ENCODE measurements at places on chromosomes 6 and 20.

GRCh38 chr6:42974919-42975505, 4.0 kb downstream of the PEX6 start:
- DNase-seq = no peak

DNA sequence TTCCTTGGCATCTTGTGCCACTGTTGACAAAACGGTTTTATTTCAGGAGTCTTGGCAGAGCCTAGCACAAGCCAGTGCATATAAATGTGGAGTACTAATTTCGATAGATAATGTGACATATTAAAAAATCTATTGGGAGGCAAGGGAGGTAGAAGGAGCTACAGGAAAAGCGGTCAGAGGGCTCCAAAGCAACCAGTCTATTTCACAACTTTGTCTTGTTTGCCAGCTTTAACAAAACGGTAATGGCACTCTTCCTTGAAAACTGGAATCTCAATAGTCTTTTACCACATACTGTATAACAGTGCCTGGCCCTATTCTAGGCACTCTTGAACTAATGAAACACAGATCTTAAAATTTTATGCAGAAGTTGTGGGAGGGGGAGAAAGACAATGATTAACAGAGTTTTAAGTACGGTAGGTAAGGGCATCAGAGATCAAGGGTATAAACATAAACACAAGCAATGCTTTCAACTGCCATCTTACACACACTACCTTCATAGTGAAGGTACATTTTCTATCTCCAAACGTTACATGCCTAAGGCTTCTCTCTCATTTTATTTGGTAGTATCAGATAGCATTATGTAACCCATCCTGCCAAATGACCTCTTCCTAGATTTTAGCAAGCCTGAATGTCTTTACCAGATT, 33.5 kb upstream of the SYNCRIP start:
- no peak for DNase-seq

DNA sequence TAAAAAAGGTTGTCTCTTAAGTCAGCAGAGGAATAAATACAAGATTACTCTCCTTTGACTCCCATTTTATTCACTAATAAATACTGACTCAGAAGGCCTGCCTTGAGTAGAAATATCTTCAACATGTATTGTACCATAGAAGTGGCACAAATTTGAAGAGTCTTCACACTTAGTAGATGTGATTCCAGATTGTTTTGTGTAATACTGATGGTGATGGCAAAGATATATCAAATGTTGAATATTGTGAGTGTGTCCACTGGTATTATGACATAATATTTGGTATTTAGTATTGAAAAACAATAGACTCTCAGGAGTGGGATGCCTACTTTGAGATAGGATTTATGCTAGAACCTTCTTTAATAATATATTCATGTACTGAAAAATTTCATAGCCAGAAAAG, 7.0 kb downstream of the ADGRB3 start:
- DNase-seq = no peak

- DNase-seq = no peak
Observed at GRCh38 chr6:42511803-42512422, 51.9 kb upstream of the UBR2 start.

DNA sequence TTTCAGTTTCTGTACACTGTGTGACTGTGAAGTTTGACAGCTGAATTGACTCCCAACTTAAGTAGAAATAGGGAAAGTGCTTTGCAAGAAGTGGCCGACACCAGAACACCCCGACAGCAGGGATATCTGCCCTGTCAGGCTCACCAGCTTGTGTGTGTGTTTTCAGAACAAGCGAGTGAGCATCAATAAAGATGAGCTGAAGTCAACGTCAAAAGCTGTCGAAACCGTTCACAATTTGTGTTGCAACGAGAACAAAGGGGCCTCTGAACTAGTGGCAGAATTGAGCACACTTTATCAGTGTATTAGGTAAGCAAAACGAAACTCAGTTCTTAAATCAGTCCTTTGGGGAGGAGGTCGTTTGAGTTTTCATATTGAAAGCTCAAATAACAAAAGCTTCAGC, 10.7 kb downstream of the NELFCD start:
- DNase-seq = no peak

DNA sequence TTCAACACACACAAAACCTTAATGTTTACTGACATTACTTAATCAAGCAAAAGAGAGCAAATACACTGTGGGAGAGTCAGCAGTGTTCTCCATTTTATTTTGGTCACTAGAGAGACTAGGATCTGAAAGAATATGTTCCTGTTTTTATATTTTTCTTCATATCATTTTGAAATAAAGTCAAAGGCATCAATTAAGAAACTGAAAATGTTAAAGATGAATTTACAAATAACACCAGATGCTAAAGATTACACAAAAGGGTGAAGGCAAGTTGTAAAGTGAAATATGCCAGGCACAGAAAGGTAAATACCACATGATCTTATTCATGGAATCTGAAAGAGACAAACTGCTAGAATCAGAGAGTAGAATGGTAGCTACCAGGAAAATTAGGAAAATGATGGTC, 60.3 kb upstream of the FABP7 start:
- DNase-seq = no peak
